ENCODE measurements at places on chromosomes 5 and 9. TPM values are rescaled to one million over a fixed set of nuclear protein-coding genes. Genes with fewer than 3 reads are reported as not detected.

- H3K4me3 ChIP-seq: no peak overlapping the region
- H3K36me3 ChIP-seq: peaks cover 2% of the 10 kb centered on the region
- peaks cover 2% of the 10 kb centered on the region for H3K27me3 ChIP-seq
- no peak for DNase-seq
Observed at GRCh38 chr5:142078221-142078620, 30.4 kb upstream of the NDFIP1 start.

DNA sequence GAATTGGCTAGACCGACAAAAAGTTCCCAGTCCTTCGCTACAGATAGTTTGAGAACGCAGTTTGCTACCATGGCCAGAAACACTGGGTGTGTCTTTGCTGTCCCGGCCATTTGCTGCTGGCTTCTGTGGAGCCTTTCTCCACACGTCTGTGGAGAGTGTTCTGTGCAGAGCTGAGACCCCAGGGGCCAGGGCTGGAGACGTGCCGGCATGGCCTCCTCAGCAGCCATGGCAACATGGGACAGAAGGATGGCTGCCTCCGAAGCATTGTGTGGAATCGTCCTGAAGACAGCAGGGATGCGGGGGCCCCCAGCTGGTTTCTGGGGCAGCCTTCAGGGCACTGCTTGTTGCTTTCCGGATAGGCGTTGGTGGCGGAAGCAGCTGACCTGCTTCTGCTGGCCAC, 142.8 kb downstream of the GADD45G start:
- no peak overlapping the region for H3K4me3 ChIP-seq
- H3K27ac ChIP-seq: no peak overlapping the region
- peaks cover 14% of the 10 kb centered on the region for H3K4me1 ChIP-seq
- no peak for DNase-seq
- no peaks in the 10 kb centered on the region for H3K36me3 ChIP-seq
- H3K27me3 ChIP-seq: no peaks in the 10 kb centered on the region

- H3K27me3 ChIP-seq: no peaks in the 10 kb centered on the region
- H3K27ac ChIP-seq: no peak overlapping the region
- DNase-seq: no peak
- H3K4me1 ChIP-seq: peaks cover 12% of the 10 kb centered on the region
- H3K4me3 ChIP-seq: no peak overlapping the region
- no peaks in the 10 kb centered on the region for H3K36me3 ChIP-seq
Observed at GRCh38 chr9:89686126-89686525, 81.3 kb downstream of the GADD45G start.

DNA sequence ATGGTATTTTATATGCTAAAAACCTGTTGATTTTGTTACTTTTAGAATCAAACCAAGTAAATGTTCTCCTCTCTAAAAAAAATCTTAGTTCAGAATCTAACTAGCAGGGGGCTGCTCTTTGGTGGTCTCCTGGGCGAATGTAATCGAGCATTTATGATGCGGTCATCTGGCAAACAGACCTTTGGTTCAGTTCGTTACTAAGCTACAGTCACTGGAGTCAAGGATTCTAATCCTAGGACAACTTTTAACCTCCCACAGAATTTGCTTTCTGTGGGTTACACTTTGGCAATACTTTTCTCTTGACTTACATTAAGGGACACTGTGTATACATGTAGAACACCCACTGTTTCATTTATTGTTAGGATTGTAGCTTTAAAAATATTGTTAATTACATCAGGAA, 26.3 kb upstream of the FREM1 start:
- no peaks in the 10 kb centered on the region for H3K27me3 ChIP-seq
- no peaks in the 10 kb centered on the region for H3K36me3 ChIP-seq
- H3K4me3 ChIP-seq: no peak overlapping the region
- peaks cover 46% of the 10 kb centered on the region for H3K4me1 ChIP-seq

- H3K36me3 ChIP-seq: no peaks in the 10 kb centered on the region
- peaks cover 28% of the 10 kb centered on the region for H3K4me1 ChIP-seq
- peak; percentile 24 for DNase-seq
- peak overlapping the region; percentile 69 for H3K27ac ChIP-seq
- peaks cover 30% of the 10 kb centered on the region for H3K27me3 ChIP-seq
- peak overlapping the region; percentile 92 for H3K4me3 ChIP-seq
Observed at GRCh38 chr9:4299005-4299795, 668 bp downstream of the GLIS3 start.

DNA sequence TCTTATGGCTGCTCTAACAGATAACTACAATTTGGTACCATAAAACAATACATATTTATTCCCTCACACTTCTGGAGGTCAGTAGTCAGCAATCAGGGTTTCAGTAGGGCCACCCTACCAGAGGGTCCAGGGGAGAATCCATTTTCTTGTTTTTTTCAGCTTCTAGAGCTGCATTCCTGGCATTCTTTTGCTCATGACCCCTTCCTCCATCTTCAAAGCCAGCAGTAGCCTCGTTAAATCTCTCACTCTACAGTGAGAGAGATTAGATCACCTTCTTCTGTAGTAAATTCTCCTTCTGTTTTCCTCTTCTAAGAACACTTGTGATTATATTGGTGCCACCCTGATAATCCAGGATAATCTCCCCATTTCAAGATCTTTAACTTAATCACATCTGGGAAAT, 187.4 kb downstream of the RFK start:
- H3K27ac ChIP-seq: no peak overlapping the region
- H3K4me1 ChIP-seq: peaks cover 9% of the 10 kb centered on the region
- DNase-seq: no peak
- no peak overlapping the region for H3K4me3 ChIP-seq
- no peaks in the 10 kb centered on the region for H3K27me3 ChIP-seq

The EIF4EBP3 gene
- 5.2 TPM for total RNA-seq

DNA sequence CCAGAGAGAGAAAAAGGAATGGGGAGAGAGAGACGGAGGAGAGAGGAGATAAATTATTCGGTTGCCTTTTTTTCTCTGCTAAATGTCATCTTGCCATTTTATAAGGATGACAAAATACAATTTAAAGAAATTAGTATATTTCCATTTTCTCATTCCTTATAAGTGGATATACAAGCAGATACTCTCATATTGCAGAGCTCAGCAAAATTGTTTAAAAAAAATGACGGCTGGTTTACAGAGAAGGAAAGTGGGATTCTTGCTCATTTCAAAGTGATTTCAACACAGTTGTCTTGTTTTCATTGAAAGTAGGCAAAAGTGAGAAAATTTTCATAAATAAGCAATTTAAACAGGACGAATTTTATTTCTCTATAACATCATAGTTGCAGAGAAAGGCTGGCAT, 641.9 kb upstream of the CDH6 start:
- no peak overlapping the region for H3K4me3 ChIP-seq
- no peaks in the 10 kb centered on the region for H3K27me3 ChIP-seq
- no peak overlapping the region for H3K27ac ChIP-seq
- H3K4me1 ChIP-seq: no peaks in the 10 kb centered on the region
- DNase-seq: no peak
- H3K36me3 ChIP-seq: no peaks in the 10 kb centered on the region

The RFX3 gene
- total RNA-seq: 35.6 TPM

GRCh38 chr5:117748336-117748735, 1173.7 kb upstream of the SEMA6A start:
- no peak for DNase-seq
- H3K27ac ChIP-seq: no peak overlapping the region
- no peak overlapping the region for H3K4me3 ChIP-seq
- no peaks in the 10 kb centered on the region for H3K27me3 ChIP-seq
- no peaks in the 10 kb centered on the region for H3K4me1 ChIP-seq

The IGFBPL1 gene
- 0.34 TPM for total RNA-seq

The STK32A gene
- total RNA-seq: 3.3 TPM

The CDH18 gene
- total RNA-seq: 3.7 TPM

GRCh38 chr5:17340379-17340778, 122.9 kb downstream of the BASP1 start:
- H3K36me3 ChIP-seq: peaks cover 12% of the 10 kb centered on the region
- H3K4me1 ChIP-seq: peaks cover 46% of the 10 kb centered on the region
- H3K4me3 ChIP-seq: no peak overlapping the region
- H3K27ac ChIP-seq: peak overlapping the region; percentile 85
- no peak for DNase-seq

GRCh38 chr9:108889649-108890067, 27.6 kb downstream of the ACTL7A start:
- H3K4me1 ChIP-seq: peaks cover 9% of the 10 kb centered on the region
- DNase-seq: no peak
- no peak overlapping the region for H3K4me3 ChIP-seq

GRCh38 chr5:55600497-55601203, 65.9 kb upstream of the PLPP1 start:
- peaks cover 62% of the 10 kb centered on the region for H3K4me1 ChIP-seq
- no peak for DNase-seq
- no peaks in the 10 kb centered on the region for H3K36me3 ChIP-seq
- H3K27ac ChIP-seq: peak overlapping the region; percentile 95
- peak overlapping the region; percentile 22 for H3K4me3 ChIP-seq

The AQP3 gene
- 1.3 TPM for total RNA-seq

DNA sequence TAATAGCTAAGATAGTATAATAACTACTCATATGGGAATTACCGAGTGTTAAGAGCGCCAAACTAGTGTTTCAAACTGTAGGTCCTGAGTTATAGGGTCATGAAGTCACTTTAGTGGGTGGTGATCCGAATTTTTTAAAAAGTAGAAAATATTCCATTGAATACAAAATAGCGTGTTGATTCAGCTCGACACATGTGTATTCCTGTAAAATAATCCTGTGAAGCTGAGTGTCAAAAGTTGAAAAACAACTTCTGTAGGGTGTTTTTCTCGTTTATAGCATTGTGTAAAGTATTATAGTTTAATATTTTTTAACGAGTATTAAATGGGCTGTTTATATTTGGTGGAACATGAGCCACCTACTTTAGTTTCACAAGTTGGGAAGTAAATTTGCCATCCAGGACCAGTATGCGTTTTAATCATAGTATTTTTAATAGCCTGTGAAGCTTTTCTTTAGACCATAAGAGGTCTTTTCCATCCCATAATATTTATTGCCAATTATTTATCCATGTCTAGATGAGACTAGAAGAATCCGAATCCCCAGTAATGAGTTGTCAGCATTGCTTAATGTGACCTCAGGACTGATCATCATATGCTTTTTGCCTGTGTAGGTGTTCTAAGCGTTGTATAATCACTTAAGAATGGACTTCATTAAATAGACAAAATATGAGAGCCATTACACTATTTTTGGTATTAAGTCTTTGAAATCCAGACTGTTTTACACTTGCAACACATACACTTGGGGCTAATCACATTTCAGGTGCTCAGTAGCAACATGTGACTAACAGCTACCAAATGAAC, 84.1 kb downstream of the PTPDC1 start:
- H3K4me3 ChIP-seq: peak overlapping the region; percentile 84
- DNase-seq: no peak
- peaks cover 1% of the 10 kb centered on the region for H3K36me3 ChIP-seq
- peak overlapping the region; percentile 96 for H3K27ac ChIP-seq
- H3K4me1 ChIP-seq: peaks cover 41% of the 10 kb centered on the region

The STPG3 gene
- 0.18 TPM for total RNA-seq

The SLC4A9 gene
- 2.5 TPM for total RNA-seq

The IRX2 gene
- 32.6 TPM for total RNA-seq

The LCN9 gene
- total RNA-seq: 1.7 TPM

The LAMC3 gene
- total RNA-seq: 19.5 TPM

The GLRA1 gene
- total RNA-seq: not detected

DNA sequence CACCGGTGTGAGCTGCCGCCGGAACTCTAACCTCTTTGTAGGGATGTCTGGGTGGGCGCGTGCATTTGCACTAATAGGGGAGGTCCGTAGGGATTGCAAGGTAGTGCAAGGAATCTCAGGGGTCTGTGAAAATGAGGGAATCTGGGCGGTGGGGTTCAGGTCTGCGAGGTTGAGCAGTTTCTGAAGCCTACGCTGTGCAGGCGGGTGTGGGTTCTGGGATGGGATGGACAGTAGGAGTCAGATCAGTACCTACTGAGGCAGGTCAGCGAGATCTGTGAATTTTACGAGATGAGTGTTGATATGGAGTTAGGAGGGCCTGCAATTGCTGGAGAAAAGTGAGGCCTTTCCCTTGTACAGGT, 856 bp upstream of the ATOSB start:
- H3K27ac ChIP-seq: peak overlapping the region; percentile 93
- peak overlapping the region; percentile 95 for H3K4me3 ChIP-seq
- peaks cover 38% of the 10 kb centered on the region for H3K4me1 ChIP-seq

The AFAP1L1 gene
- 0.36 TPM for total RNA-seq

The SLC36A3 gene
- total RNA-seq: not detected

DNA sequence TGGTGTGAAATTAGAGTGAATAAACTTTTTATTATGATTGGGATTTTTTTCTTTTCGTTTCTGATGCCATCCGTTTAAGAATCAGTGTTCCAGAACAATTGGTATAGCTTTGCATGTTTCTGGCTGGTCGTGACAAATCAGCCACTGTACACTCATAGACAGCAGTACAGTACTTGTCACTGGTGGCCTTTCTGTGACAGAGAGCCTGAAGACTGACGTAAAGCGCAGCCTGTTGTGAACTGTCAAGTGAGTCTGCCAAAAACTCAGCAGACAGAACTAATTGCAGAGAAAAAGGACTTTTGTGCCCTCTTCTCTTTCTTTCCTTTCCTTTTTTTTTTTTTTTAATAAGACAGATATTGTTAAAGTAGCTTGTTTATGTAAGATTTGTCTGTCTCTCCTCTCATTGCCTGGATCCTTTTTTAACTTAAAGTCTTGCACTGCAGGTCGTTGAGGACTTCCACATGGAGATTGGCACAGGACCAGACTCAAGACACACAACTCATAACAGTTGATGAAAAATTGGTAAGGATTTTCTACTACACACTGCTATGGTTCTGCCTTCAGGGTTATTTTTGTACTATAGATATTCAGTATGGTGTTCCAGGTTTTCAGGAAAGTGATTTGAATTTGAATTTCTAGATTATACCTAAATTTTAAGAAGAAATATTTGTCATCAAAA, 42.7 kb downstream of the NDUFS4 start:
- H3K36me3 ChIP-seq: peaks cover 32% of the 10 kb centered on the region
- H3K27me3 ChIP-seq: no peaks in the 10 kb centered on the region
- H3K27ac ChIP-seq: peak overlapping the region; percentile 80
- H3K4me1 ChIP-seq: peaks cover 8% of the 10 kb centered on the region

The WNT8A gene
- not detected for total RNA-seq

DNA sequence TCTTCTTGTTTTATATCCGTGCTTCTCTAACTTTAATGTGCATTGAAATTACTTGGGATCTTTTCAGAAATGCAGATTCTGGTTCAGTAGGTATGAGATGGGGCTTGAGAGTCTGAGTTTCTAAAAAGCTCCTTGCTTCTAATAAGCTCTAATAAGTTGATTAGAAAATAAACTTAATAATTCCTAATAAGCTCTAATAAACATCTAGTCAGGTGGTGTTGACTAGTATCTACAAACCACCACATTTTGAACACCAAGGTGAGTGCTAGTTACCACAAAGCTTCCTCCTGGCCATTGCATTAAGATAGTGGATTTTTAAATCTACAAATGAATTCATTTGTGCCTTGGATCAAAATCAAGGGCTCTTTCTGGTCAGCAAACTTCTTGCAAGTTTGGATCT, 5.3 kb downstream of the TMOD1 start:
- no peaks in the 10 kb centered on the region for H3K27me3 ChIP-seq
- no peak overlapping the region for H3K27ac ChIP-seq
- DNase-seq: no peak

- no peaks in the 10 kb centered on the region for H3K4me1 ChIP-seq
- no peak for DNase-seq
- H3K27ac ChIP-seq: no peak overlapping the region
- peaks cover 4% of the 10 kb centered on the region for H3K27me3 ChIP-seq
- H3K4me3 ChIP-seq: no peak overlapping the region
Observed at GRCh38 chr9:4334410-4334813, 34.5 kb upstream of the GLIS3 start.

Measured in mesothelial cell of epicardium (in vitro differentiated cells).